Psoas muscle (tissue), 8 donors: ENCODE measurements at places on chromosomes 7 and 10.

DNA sequence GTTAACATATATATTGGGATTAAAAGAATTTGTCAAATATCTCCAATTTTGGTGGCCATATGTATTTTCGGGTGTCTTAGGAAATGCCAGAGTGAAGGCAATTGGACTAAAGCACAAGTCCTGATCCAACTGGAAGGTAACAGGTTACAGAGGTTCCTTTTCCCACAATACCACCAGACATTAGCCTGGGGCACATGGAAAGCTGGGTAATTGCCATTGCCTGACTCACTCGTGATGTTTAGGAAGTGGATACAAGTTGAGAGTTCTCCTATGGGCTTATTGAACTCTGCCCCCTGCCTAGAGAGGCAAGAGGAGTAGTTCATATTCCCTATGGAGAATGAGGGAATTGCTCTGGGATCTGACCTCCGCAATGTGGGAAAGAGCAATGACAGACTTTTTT lies 5.7 kb downstream of the DNAH11 start:
- no peaks in the 10 kb centered on the region for H3K36me3 ChIP-seq
- H3K4me3 ChIP-seq, result no peak overlapping the region
- no peak overlapping the region for H3K27ac ChIP-seq
- H3K27me3 ChIP-seq, result peaks cover 11% of the 10 kb centered on the region
- DNase-seq, result no peak

GRCh38 chr7:90717296-90718060 lies 121.4 kb downstream of the CDK14 start:
- H3K4me1 ChIP-seq, result no peaks in the 10 kb centered on the region
- DNase-seq, result no peak
- H3K27me3 ChIP-seq, result no peaks in the 10 kb centered on the region
- H3K4me3 ChIP-seq, result no peak overlapping the region
- no peak overlapping the region for H3K27ac ChIP-seq
- H3K36me3 ChIP-seq, result no peaks in the 10 kb centered on the region

DNA sequence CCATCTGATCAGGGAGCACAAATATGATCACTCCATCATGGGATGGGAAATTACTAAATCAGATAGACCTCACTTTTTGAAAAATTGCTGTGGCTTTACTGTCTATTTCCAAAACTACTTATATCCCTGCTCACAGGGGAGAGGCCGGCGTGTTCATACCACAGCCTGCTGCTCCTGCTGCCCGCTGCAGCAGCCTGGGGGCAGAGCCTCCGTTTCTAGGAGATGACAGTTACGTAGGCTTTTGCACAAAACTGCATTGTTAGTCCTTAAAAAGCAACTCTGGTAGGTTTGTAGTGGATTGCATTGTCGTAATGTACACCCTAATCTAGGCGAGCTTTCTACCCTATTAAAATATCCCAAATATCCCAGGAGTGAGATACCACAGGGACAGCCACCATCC lies 203.7 kb downstream of the EBF3 start:
- H3K4me3 ChIP-seq, result no peak overlapping the region
- H3K36me3 ChIP-seq, result peaks cover 3% of the 10 kb centered on the region
- H3K27ac ChIP-seq, result no peak overlapping the region
- DNase-seq, result no peak

GRCh38 chr10:3978174-3978573 lies 193.2 kb upstream of the KLF6 start:
- no peak overlapping the region for H3K4me3 ChIP-seq
- H3K27me3 ChIP-seq, result no peaks in the 10 kb centered on the region

- no peak for DNase-seq
- H3K27ac ChIP-seq, result no peak overlapping the region
- no peaks in the 10 kb centered on the region for H3K36me3 ChIP-seq
- no peak overlapping the region for H3K4me3 ChIP-seq
Observed at GRCh38 chr10:107033799-107034422, 130.6 kb downstream of the SORCS1 start.

GRCh38 chr10:70954381-70955176 lies 66.2 kb upstream of the PCBD1 start:
- H3K4me3 ChIP-seq, result no peak overlapping the region
- no peak overlapping the region for H3K27ac ChIP-seq
- DNase-seq, result no peak
- no peaks in the 10 kb centered on the region for H3K36me3 ChIP-seq
- no peaks in the 10 kb centered on the region for H3K4me1 ChIP-seq

DNA sequence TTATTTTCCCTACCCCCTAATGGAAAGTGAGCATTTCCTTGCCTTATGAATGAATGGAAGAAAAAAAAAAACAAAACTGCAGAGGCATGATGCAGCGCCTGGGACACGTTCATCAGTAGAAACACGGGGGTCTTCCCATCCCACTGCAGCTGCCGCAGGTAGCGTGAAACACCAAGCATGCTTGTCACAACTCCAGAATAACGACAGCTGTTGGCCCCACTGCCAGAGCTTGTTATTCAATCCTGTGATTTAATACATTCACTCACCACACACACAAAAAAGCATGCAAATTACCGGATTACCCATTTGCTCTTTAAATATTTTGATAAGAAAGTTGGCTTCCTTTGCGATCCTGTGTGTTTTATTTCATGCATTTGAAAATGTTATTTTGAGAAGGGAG lies 48.4 kb upstream of the GNA12 start:
- H3K27me3 ChIP-seq, result peaks cover 27% of the 10 kb centered on the region
- no peak for DNase-seq
- no peak overlapping the region for H3K27ac ChIP-seq
- no peak overlapping the region for H3K4me3 ChIP-seq
- H3K36me3 ChIP-seq, result no peaks in the 10 kb centered on the region

DNA sequence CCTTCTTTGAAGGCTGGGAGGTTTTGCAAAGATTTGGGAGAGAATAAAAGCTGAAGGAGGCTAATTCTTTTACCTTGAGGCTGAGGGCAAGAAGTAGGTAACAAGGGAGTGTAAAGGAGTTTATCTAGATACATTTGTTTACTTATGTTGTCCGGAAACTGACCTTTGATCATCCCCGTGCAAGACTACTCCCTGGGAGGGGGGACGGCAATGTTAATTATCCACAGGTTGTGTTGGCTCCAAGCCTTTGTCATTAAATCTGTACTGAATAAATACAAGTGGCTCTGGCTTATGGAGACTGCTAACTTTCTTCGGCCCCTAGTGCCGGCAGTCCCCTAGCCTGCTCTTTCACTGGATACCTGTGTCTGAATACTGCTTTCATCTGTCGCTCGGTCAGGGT lies 1250.6 kb upstream of the LRRTM3 start:
- H3K27ac ChIP-seq, result no peak overlapping the region
- no peak overlapping the region for H3K4me3 ChIP-seq
- no peaks in the 10 kb centered on the region for H3K36me3 ChIP-seq

DNA sequence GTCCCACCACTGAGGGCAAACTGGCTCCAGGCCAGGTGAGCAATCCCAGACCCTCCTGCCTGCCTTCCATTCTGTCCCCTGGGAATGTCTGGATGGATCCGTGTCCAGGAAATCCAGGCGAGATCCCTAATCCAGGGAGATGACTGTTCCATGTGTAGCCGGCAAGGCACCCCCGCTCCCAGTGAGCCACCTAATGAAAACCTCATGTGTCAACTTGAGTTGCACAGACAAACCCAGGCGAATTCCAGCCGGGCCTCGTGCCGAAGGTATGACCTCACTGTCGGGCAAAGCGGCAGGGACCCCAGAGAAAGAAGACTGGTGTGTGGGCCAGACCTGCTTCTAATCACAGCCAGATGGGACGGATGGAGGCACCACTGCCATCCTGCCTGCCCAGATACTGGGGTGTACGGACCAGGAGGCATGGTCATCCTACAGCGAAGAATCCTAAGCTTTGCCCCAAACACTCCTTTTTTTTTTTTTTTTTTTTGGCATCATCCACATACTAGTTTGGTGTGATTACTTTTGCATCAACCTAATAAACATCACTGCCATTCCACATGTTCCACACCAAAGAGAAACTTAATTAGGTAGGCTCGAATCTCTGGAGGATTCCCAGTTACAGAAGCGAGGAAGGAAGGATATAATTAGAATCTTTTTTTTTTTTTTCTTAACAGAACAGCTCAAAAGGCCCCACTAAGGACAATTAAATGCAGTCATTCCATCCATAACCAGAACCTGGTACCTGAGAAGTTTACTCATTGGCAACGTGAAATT lies 313.1 kb downstream of the CALN1 start:
- DNase-seq, result no peak
- H3K4me3 ChIP-seq, result no peak overlapping the region
- H3K27me3 ChIP-seq, result no peaks in the 10 kb centered on the region
- no peak overlapping the region for H3K27ac ChIP-seq
- no peaks in the 10 kb centered on the region for H3K36me3 ChIP-seq
- no peaks in the 10 kb centered on the region for H3K4me1 ChIP-seq

DNA sequence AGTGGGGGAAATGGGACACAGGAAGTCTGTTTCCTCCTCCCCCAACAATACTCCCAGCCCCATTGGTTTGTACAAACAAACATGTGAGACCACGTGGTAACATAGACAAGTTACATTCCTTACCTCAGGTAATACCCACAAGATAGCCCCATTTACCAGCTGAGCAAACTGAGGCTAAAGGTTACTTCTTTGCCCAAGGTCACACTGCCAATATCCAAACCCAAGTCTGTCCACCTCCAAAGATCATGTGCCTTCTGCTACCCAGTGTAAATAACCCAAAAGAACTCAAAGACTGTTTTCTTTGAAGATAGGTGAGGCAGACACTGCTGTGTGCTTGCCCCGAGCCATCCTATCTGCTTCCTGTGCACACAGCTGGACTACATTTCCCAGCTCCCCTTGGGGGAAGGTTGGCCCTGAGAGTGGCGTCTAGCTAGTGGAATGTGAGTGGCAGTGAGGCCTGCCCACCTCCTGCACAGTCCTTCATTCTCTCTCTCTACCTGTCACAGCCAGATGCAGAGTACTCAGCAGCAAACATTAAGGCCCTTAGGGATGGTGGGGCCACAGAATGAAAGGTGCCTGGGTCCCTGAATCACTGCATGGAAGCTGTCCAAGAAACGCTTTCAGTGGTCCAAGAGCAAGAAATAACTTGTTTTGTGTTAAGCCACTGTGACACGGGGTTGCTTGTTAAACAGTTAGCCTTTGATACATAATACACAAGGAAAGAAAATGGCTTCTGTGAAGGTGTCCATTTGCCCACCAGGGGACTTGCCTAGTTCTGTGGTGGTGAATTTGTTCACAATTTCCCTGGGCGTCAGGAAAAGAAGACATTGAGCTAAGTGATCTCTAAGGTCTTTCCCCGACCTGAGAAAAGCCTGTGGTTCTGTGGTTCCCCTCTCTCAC lies 257.7 kb upstream of the NFE2L3 start:
- peak; percentile 68 for DNase-seq
- H3K4me3 ChIP-seq, result no peak overlapping the region
- H3K4me1 ChIP-seq, result peaks cover 13% of the 10 kb centered on the region
- H3K27me3 ChIP-seq, result no peaks in the 10 kb centered on the region
- no peak overlapping the region for H3K27ac ChIP-seq
- H3K36me3 ChIP-seq, result no peaks in the 10 kb centered on the region

GRCh38 chr7:157309988-157310668 lies 26.7 kb upstream of the DNAJB6 start:
- H3K36me3 ChIP-seq, result no peaks in the 10 kb centered on the region
- no peak overlapping the region for H3K4me3 ChIP-seq
- H3K4me1 ChIP-seq, result no peaks in the 10 kb centered on the region
- no peak for DNase-seq
- H3K27me3 ChIP-seq, result no peaks in the 10 kb centered on the region

DNA sequence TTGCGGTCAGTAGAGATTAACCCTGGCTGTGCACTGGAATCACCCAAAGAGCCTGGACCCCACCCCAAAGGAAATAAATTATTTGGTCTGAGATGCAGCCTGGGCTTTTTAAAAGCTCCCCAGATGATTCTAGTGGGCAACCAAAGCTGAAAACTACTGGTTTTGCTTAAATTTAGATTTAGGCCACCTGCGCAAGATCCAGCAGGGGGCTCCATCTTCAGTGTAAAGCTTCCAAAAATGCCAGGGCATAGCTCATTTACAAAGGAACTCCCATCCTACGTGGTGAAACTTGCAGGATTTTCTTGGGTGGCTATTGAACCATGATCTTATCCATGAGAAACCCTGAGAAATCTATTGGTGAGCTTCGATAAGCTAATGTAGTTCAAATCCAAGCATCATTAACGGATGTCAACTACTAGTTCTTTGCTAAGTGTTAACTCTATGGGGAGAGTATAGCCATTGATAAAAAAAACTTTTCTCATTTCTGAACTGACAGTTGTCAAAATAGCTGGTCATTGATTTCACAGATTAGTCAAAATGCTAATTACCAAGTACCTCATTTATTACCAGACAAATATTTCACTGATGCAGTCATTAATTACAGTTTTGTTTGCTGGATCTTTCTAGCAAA lies 315.3 kb downstream of the LHFPL3 start:
- no peak for DNase-seq
- H3K27ac ChIP-seq, result no peak overlapping the region
- H3K4me3 ChIP-seq, result no peak overlapping the region
- no peaks in the 10 kb centered on the region for H3K27me3 ChIP-seq

DNA sequence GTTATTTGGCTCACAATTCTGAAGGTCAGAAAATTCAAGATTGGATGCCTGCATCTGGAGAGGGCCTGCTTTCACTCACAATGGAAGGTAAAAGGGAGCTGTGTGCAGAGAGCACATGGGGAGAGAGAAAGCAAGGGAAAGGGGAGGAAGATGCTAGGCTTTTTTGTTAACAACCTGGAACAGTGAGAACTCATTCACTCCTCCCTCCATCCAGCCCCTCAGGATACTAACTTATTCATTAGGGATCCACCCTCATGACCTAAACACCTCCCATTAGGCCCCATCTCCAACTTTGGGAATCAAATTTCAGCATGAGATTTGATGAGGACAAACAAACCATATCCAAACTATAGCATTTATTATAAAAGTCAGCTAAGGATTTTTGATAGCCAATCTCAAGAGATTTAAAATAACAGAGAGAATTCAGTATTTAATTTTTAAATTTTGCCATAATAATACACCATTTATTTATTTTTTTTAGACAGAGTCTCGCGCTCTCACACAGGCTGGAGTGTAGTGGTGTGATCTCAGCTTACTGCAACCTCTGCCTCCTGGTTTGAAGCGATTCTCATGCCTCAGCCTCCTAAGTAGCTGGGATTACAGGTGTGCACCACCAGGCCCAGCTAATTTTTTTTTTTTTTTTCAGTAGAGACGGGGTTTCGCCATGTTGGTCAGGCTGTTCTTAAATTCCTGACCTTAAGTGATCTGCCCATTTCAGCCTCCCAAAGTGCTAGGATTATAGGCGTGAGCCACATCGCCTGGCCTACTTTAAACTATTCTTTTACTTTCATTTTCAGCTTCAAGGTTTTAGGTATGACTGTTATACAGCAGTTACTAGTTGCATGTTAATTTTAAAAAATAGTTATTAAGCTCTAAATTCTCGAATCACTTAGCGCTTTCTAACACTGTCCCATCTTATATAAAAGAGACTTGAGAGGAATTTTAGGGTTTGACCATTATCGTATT lies 20.3 kb upstream of the ETV1 start:
- H3K4me1 ChIP-seq, result no peaks in the 10 kb centered on the region
- no peaks in the 10 kb centered on the region for H3K36me3 ChIP-seq
- H3K4me3 ChIP-seq, result no peak overlapping the region
- H3K27ac ChIP-seq, result no peak overlapping the region

GRCh38 chr7:140604760-140605159 lies 35.9 kb downstream of the DENND2A start:
- no peak overlapping the region for H3K27ac ChIP-seq
- no peaks in the 10 kb centered on the region for H3K27me3 ChIP-seq
- DNase-seq, result no peak
